ENCODE measurements at places on chromosomes 5 and 9.
A peak's percentile ranks its signal among the peaks of the same experiment; 100 is the strongest.

DNA sequence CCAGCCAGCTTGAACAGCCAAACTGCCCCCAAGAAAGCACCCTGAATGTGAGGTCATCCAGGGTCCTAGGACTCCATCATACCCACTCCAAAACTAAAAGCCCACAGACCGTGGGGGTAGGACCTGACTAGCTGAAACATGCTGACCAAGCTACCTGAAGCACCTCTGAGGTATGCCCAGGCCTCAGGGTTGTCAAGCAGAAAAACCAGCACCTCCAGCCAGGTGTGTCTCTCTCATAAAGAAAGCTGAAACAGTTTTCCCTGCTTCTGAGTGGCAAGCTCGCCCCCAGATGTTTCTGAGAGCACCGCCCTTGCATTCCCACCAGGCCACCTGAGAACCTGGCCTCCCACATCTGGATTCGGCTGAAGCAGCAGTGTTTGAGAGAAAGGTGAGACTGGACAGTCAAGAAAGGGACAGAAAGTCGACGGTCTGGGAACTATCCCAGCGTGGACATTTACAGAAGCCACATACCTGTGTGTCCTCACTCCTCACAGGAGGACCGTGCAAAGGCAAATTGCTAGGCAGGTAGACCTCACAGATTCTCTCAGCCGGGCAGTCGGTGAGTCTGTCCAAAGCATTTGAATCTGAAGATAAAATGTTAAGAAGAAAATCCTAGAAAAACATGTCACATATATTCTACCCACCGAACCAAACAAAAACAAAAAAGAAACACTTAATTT lies 155.6 kb upstream of the RASEF start:
- DNase-seq, result no peak

DNA sequence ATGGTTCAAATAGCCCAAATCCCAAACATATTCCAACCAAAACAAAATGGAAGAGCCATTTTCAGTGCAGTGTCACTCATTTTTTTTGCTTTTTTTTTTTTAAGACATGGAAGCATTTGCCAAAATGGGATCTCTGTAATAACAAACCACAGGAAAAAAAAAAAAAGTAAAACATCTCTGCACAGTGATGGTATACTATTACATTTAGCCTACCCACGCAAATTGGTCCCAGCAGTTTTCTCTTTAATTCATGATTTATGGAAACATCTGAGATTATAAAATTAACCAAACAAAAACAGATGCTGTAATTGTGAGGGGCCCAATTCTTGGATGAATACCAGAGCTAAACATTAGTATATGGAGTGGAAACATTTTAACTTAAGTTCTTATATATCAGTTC lies 566.6 kb downstream of the ZNF608 start:
- DNase-seq, result no peak

DNA sequence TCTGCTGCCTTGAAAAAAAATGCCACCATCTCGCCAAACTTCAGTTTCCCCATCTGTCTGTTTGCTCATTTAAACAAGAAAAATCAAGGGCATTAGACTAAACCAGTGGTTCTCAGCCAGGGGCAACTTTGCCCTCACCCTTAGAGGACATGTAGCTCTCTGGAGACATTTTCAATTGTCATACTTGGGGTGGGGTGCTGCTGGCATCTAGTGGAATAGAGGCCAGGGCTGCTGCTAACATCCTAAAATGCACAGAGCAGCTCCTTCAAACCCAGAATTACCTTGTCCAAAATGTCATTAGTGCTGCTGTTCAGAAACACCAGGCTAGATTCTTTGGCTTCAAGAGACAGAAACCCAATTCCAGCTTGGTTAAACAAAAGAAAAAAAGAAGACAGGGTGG lies 71.1 kb upstream of the FOXE1 start:
- no peak for DNase-seq

GRCh38 chr9:111599955-111600343 lies 502 bp upstream of the PTGR1 start:
- no peak for DNase-seq

GRCh38 chr5:179238628-179238970 lies 106.7 kb downstream of the ADAMTS2 start:
- DNase-seq, result no peak

- DNase-seq, result no peak
These were observed 1.0 kb downstream of the RABL6 start for GRCh38 chr9:136808806-136809158.

DNA sequence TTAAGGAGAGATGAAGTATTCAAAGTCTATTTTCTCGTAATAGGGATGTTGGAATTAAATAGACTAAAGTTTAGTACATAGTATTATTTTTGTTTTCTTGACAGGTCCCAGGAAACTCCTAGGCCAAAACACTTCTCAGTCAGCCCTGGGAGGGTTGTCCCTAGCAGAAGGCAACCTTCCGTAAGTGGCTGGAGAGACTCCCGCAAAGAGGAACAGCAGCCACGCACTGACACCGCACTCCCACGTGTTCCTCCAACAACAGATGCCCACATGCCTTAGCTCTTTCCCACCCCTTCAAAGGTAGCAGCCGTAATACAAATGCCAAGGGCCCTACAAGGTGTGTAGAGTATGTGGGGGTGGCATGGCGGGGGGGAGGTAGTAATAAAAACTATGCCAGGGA lies 28.4 kb downstream of the PCDHGC5 start:
- no peak for DNase-seq

- DNase-seq, result no peak
These were observed 40.2 kb downstream of the MEF2C start for GRCh38 chr5:88842784-88843183.

DNA sequence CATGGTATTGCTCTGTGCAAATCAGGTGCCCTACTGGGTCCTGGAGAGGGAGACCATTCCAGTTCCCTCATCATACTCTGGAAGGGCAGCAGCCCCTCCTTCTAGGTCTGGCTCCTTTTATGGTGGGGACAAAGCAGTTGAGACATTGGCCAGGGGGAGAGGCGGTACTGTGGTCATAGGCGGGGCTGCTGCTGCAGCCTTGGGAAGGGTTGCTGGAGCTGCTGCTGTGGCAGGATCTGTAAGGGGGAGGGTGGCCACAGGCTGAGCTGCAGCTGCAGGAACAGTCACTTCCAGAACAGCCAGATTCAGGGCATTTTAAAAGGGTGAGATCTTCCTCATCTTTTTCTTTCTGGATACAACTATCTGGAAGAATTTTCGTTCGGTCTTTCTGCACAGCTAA lies 233.0 kb upstream of the SGCD start:
- no peak for DNase-seq

DNA sequence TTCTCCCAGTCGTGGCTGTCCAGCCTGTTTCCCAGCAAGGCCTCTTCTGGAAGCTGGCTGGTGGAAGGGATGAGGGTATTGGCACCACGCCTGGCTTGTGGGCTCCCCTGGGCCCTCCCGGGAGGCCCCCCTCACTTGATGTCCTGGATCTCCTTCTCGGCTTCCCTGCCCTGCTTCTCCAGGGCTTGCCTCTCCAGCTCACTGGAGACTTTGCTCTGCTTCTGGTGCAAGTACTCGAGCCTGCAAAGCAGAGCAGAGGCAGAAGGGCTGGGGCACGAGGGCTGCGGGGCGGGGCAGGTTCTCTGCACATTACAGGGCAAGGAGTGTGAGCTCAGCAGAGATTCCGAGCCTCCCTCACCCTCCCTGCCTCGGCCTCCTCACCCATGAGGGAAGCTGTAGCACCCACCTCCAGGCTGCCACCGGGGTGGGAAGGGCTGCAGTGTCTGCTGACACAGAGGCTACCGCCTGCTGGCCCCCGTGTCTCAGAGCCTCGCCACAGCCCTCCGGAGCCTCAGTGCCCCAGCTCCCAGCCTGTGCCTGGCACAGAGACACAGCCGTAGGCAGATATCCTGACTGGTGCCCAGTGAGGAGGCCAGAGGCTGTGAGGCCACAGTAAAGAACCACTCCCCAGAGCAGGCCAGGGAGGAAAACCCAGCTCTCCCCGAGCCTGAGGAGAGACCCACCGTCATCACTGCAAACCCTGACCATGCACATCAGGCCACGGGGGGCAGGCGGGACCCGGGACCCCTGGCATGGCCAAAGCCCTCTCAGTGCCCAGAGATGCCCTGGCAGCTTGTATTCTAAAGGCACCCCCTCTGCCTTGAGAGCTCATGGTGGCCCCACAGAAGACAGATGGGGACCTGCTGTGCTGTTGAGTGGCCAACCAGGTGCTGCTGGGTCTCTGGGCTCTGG lies 7.2 kb downstream of the SNAPC4 start:
- no peak for DNase-seq

DNA sequence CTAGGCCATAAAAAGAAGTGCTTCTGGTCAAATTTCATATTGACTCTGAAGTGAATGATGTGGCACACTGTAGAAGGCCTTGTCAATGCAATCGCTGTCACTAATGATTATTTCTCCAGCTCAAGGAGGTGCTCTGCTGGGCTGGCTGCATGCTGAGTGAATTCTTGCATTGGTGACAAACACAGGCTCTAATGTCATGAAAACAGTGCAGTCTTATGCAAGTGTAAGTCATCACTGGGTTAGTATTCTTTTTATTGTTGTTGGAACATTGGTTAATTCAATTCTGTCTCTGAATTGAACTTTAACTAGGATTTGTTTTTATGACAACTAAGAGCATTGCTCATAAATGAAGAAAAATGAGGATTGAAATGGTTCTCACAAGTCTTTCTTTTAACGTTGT lies 57.3 kb upstream of the CD180 start:
- no peak for DNase-seq

- no peak for DNase-seq
These were observed 37.1 kb downstream of the CPLANE1 start for GRCh38 chr5:37212096-37212495.

DNA sequence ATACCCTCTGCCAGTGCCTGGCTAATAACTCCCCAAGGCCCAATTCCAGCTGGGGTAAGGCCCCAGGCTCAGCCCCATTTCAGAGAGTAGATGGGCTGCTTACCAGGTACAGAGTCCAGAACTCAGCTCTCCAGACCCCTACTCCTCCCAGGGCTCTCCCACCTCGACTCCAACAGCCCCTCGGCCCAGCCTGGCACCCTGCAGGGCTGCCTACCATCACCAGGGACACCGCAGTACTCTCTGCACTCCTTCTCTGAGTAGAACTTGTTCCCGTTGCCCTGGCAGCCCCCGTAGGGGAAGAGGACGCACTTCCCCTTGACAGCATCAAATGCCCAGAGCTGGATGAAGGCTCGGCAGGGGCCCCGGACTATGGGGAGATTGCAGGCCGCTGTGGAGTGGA lies 17.4 kb downstream of the AMBP start:
- no peak for DNase-seq

DNA sequence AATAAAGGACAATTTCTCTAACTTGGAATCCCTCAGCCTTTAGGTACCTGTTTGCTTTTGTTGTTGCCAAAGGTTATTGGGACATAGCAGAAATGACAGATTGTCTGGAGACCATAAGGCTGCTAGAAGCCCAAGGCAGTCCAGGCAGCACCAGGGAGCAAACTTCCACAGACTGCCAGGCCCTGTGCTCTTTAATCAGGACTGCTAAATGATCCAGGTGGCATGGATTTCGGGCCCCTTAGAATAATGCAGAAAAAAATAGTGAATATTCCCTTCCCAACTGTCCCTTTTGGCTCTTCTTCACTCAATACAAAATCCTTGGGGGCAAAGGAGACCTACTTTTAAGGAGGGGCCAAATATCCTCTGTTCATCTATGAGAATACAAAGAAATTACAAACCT lies 73.9 kb downstream of the GABRA1 start:
- DNase-seq, result no peak

- DNase-seq, result no peak
These were observed 5.0 kb downstream of the SPRY4 start for GRCh38 chr5:142319560-142320429.

- no peak for DNase-seq
These were observed 295.5 kb upstream of the SMC2 start for GRCh38 chr9:103798620-103799019.

- DNase-seq, result no peak
These were observed 3.2 kb downstream of the PAPPA start for GRCh38 chr9:116156621-116157314.

- no peak for DNase-seq
These were observed 47.3 kb downstream of the MED27 start for GRCh38 chr9:132032238-132032950.

- DNase-seq, result peak; percentile 64
These were observed 3.8 kb downstream of the CREB3 start for GRCh38 chr9:35736201-35736633.

DNA sequence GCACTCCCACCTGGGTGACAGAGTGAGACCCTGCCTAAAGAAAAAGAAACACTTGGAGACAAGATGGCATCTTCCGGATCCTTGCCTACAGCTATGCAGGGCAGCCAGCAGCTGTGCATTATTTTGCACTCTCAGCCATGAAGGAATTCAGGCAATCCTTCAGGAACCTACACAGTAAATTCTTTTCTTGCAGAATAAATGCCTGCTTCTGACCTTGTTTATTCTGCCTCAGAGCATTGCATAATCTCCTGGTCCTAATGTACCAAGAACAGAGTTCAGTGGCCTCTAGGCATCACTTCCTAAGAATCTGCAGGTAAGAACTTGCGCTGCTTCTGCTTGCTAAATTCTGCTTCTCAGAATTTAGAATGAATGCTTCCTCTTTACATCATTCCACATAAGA lies 16.8 kb downstream of the GLDC start:
- no peak for DNase-seq

- DNase-seq, result no peak
These were observed 72.6 kb downstream of the VAV2 start for GRCh38 chr9:133919253-133920115.

DNA sequence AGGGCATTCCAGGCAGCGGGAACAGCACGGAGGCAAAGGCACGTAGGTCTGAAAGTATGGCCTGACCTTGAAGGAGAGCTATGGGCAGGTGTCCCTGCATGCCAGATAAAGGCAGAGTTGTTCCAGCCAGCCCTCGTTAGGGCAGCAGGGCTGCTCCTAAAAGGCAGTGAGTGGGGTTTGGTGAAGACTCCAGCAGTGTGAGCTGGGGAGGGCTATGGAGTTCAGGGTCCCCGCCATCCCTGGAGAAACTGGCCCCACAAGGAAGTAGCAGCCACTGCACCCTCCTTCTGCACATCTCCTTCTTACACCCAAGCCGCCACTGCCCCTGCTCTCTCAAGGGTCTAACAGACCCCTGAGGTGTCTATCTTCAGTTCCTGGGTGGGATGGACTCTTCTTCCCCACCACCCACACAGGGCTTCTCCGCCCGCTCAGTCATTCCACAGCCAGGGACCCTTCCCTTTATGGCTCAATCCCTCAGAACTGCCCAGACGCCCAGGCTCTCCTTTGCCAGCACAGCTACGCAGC lies 1.4 kb downstream of the AKNA start:
- no peak for DNase-seq

- DNase-seq, result no peak
These were observed 41.0 kb downstream of the KIAA1191 start for GRCh38 chr5:176320577-176320976.

DNA sequence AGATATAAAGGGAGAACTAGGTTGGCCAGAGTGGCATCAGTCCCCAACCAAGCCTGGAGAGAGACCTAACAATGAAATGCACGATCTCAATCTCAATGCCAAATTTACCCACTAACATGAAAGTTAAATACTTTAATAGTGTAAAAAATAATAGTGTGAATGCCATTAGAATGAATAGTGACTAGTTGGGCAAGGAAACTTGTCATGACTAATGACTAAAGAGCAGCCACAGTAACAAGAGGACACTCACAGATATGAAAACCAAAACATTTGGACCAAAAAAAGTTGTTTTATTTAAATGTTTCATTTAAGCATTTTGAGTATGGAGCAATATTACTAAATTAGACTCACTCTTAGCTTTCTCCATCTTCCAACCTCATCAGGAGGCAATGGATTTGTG lies 1853.8 kb downstream of the EFNA5 start:
- no peak for DNase-seq

Measured in activated CD4-positive, alpha-beta T cell treated with anti-CD3 and anti-CD28 coated beads, Interleukin-2, amount 50 U/mL, for 4 hours (primary cell).